GM12878 (cell line): ENCODE measurements at places on chromosomes 11 and 22. TPM values are rescaled to one million over a fixed set of nuclear protein-coding genes. Genes with fewer than 3 reads are reported as not detected.

The SLC6A5 gene
- total RNA-seq, result not detected in 2 replicates

The RIMBP3B gene
- not detected in 2 replicates for total RNA-seq

DNA sequence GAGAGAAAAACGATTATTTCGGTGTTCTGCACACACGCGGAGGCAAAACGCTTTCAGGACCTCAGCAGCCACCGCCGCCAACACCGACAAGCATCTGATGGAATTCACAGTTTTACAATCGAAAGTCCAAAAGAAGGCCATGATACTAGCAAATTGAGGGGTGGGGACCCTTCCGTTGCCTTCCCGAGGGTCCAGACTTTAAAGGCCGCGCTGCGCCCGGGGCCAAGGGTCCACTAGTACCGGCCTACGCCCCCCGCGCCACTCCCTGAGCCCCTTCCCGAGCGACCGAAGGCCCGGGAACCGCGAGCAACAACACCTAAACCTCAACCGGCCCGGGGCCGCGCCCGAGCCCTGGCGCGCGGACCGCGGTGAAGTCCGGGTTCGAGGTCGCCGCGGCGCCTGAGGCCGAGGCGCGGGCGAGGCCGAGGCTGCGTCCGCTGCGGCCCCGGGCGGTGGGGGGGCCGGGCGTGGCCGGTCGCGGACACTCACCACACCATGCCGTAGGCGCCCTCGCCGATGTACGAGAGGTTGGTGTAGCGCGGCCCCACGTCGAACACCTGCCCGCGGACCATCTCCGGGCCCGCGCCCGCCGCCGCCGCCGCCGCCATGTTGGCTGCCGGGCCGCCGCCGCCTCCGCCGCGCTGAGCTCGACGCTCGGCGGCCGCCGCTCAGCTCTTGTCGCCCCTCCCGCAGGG is 465 bp downstream of the MAPK1 start:
- no peak for DNase-seq

GRCh38 chr11:26227301-26227746 is 104.6 kb upstream of the ANO3 start:
- DNase-seq, result peak; percentile 24

- DNase-seq, result no peak
These were observed 34.9 kb downstream of the UBASH3B start for GRCh38 chr11:122690384-122690783.

DNA sequence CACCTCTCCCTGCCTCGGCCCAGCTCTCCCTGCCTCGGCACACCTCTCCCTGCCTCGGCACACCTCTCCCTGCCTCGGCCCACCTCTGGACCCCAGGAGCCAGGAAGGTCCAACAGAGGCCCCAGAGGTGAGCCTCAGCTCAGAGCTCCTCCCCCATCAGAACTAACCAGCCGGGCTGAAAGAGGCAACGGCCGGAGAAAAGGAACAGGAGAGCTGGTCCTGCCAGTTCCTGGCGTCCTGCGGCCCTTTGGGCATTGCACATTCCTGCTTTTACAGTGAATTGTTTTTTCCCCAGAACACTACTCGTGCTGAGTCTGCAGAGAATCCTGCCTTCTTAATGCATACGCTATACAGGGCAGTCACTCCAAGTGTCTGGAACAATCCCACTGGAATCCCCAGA is 45.8 kb downstream of the LMO1 start:
- DNase-seq, result no peak

DNA sequence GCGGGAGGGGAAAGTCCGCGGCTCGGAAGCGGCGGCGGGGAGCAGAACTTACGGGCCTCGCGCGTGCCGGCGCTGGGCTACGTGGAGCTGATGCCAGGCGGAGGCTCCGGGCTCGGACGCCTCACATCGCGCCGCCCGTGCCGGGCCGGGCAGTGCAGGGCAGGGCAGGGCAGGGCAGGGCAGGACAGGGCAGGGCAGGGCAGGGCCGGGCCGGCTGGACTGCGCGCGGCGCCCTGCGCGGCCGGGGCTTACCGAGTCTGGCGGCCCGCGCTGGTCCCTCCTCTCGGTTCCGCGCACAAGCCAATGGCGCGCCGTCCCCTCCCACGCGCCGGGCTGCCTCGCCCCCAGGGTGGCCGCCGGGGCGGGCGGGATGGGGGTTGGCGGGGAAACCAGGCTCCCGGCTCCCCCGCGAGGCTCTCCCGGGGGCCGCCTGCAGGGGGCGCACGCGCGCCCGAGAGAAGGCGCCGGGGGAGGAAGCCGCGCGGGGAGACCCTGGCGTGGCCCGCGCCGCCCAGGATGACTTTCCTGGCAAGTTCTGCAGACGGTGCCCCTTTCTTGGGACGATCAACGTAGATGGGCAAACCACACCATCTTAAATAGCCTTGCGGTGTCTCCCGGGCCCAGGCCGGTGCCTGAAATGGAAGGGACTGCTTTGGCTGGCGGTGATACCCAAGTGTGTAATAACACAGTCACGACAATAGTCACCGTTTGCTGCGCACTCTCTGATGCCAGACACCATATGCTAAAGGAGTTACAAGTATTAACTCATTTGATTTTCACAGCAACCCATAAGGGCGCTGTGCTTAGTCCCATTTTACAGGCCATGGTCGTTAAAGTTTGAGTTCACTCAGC is at the start of gene TP53I11:
TP53I11 (minus strand) TSS at position 259 of the 852 bp plus-strand sequence. CDS start 12,548 bp downstream, outside the sequence.
- DNase-seq, result no peak

GRCh38 chr22:26428515-26429457 is at the start of gene ASPHD2:
TSS of gene ASPHD2 (plus strand) at chr22:26429260. CDS start at chr22:26433616, 4,356 bp downstream.
- DNase-seq, result peak; percentile 81

DNA sequence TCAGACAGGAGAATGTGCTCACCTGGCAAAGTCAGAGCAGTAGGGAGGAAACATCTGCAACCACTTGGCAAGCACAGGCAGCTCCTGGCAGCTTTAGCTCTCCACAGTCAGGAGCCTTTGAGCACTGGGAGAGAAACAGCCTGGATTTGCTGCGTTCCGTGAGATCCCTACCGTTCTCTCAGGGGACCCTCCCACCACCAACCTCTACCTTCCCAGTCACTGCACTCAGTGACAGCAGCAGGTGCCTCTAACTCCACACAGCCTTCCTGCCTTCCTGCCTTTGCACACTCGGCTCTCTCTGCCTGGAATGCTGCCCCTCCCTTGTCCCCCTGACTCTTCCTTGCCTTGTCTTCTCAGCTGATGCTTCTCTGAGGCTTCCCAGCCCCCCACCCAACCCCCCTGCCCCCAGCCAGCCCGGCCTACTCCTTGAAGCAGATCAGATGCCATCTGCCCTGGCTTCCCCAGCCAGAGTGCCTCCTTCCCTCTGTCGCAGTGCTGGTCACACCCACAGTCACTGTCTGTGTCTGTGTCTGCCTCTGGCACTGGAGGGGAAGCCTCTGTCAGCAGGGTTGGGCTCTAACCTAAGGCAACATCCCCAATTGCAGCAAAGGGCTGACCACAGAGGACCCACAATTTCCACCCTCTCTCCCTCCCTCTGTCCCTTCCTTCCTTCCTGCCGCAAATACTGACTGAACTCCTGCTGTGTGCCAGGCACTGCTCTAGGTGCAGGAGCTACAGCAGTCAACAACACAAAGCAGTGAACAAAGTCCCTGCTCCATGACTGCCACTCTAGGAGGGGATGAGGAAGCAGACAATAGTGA is 14.9 kb upstream of the TSKU start:
- no peak for DNase-seq
